Stimulated activated CD4-positive, alpha-beta T cell treated with anti-CD3 and anti-CD28 coated beads, TNF-alpha, amount 100 ng/mL, for 24 hours (primary cell): ENCODE measurements at places on chromosomes 7 and 10.

DNA sequence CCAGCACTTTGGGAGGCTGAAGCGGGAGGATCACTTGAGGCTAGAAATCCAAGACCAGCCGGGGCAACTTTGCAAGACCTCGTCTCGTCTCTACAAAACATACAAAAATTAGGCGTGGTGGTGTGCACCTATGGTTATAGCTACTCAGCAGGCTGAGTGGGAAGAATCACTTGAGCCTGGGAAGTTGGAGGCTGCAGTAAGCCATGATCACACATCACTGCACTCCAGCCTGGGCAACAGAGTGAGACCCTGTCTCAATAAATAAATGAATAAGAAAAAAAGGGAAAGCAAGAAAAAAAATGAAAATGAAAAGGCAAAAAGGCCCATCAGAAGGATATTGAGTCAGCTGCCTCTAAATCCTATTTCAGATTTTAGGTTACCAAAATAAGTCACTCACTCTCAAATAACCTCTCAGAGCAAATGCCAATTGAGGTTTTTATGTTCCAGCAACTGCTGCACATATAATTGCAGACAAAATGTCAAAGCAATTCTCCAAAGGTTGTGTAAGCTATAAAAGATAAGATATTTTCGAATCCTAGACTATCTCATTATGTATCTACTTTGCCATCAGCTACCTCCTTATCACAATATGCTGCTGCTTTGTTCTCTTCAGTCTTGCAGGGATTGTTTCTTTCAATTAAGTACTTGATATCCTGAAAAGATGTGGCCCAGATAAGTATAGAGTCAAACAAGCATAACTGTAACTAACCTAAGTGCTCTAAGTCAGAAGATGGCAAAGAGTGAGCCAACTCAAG is 4.7 kb downstream of the BAZ1B start:
- DNase-seq, result no peak

- no peak for DNase-seq
Measured at GRCh38 chr10:50516171-50516570, 107.6 kb downstream of the SGMS1 start.

DNA sequence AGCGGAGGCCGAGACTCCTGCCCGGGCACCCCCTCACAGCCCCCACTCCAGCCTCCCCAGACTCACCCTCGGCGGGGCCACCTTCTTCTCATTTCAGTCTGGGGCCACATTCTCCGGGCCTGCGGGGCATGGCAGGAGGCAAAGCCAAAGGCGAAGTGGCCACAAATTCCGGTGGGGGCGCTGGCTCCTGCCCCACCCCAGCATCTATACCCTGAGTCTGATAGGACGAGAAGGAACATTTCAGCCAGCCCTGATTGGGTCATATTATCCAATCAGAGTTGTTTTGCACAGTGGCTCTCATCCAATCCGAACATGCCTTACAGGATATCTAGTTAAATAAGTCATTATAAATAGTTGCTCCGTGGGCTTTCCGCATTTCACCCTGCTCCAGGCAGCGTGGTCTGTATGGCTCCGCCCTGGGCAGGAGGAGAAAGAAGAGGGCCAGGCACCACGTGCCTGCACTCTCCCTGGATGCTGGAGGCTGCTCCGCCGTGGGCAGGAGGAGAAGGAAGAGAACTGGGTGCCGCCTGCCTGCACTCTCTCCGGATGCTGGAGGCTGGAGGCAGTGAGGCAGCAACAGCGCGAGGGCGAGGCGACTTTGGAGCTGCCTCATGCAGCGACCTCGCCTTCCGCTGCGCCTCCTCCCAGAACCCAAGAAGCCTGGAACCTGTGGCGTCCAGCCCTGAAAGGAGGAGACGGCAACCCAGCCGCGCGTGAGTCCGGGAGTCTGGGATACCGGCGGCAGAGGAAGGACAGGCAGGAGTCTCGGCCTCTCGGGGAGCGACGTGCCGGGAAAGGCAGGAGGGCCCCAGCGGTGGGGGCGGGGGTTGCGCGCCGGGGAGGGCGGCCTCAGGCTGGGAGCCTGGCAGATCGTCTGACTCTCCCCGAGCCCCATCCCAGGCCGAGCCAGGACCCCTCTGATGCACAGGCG is 162.9 kb downstream of the ZNF33B start:
- no peak for DNase-seq

DNA sequence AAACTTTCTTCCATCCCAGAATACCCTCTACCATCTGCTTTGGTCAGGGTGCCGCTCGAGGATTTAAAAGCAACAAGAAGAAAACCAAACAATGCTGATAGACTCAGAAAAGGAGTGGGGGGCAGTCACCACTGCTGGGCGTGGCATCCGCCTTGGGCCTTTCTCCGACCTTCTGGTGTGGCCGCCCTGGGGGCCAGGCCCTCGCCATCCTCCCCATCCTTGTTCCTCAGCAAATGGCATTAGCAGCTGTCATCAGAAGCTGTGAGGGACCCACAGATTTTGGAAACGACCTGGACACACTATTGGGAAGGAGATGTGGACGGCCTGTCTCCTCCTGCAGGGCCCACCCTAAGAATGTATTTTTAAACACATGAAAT is 4.0 kb downstream of the ZNF511 start:
- DNase-seq, result no peak

DNA sequence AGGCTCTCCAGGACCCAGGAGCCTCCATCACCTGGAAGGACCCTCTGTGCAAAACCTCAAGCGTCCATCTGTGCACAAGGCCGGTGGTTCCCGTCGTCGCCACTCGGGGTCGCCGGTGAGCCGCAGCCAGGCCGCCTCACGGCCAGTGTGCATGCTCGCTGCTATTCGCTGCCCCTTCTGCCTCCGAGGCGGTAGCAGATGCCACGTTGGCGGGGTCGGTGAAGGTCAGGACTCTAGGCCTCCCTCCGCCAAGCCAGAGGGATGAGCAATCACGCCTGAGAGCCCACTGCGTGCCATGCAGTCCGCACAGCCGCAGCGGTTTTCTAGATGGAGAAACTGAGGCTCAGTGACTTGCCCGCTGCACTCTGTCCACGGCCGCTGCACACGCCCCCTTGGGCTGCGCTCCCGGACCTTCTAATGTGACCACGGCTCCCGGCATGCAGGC is 5.7 kb downstream of the UPK3B start:
- no peak for DNase-seq
